Stimulated activated CD8-positive, alpha-beta memory T cell treated with anti-CD3 and anti-CD28 coated beads, Interleukin-4, amount 100 ng/mL, for 1 hour (primary cell): ENCODE measurements at places on chromosomes 1 and 21.

DNA sequence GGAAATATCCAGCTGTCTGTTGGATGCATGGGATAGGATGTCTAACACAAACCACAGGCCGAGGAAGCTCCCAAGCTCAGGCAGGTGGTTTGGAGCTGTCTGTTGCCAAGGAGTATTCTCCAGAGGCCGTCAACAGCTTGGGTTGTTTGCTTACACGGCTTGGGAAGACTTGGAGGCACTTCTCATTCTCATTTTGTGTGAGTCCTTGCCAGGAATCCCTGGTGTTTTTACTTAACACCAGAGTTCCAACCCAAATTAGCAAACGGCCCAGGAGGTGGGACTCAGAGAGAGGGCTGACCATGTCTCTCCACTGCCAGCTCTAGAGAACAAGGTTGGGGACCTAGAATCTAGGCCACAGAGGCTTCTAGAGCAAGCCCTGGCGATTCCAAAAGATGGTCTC lies 72.7 kb upstream of the FAM20B start:
- no peak for DNase-seq

DNA sequence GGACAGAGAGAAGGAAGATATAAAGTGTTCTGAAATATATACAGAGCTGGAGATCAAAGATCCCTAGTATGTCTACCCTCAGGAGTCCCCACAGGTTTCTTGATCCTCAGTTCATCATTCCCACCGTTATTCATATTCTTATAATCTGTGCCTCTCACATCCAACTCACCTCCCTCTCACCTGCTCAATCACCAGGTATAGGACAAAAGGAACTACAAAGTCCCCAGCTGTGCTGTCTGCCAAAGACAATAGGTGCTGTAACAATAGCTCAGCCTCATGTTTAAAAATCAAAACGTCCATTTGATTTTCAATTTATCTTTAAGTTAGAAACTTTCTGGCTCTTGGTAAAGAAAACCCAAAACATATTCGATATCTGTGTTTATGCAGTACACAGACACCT lies 121.1 kb upstream of the PKN2 start:
- DNase-seq, result no peak

GRCh38 chr1:6897138-6897537 lies 111.9 kb downstream of the CAMTA1 start:
- DNase-seq, result no peak

DNA sequence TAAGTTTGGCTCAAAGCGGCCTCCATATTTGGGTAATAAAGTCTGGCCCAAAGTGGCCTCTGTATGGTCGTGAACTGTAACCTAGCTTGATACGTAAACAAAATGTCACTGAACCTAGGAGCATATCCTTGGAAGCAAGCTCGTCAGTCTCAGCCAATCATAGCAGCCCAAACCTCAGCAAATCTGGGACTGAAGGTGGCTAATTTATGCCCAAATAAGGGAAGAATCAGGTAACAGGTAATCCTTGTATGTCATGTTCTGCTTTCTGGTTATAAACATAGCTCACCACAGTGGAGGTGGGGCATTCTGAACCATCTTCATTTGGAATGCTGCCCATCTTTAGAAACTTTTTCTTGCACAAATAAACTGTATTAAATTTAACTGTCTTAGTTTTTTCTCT lies 281.1 kb downstream of the TTLL7 start:
- DNase-seq, result no peak

- DNase-seq, result no peak
Measured at GRCh38 chr1:100746542-100746932, 27.0 kb downstream of the VCAM1 start.

- no peak for DNase-seq
Measured at GRCh38 chr1:78549331-78549730, 58.6 kb downstream of the PTGFR start.

- no peak for DNase-seq
Measured at GRCh38 chr1:32718036-32718435, 15.5 kb upstream of the SYNC start.

DNA sequence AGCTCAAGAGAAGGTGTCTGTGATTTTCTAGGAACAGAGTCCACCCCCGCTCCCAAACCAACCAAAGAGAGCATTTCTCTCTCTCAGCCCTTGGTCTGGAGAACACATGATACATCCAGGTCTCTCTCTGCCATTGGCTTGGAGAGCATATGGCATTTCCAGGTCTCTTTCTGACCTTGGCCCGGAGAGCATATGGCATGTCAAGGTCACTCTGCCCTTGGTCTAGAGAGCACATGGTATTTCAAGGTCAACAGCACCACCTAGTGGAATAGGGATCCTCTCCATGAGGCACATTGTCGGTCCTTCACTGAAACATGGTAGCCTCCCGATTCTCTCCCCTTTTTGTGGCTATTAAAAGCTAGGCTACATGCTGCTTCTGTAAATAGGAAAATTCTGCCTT lies 437.7 kb upstream of the OLFM3 start:
- no peak for DNase-seq
